HS-27A (cell line): ENCODE measurements at places on chromosomes 5 and 9.

- DNase-seq: no peak
These were observed 149.5 kb upstream of the LHFPL2 start for GRCh38 chr5:78797936-78798672.

- no peak for DNase-seq
These were observed 95.1 kb downstream of the TTC39B start for GRCh38 chr9:15211815-15212495.

DNA sequence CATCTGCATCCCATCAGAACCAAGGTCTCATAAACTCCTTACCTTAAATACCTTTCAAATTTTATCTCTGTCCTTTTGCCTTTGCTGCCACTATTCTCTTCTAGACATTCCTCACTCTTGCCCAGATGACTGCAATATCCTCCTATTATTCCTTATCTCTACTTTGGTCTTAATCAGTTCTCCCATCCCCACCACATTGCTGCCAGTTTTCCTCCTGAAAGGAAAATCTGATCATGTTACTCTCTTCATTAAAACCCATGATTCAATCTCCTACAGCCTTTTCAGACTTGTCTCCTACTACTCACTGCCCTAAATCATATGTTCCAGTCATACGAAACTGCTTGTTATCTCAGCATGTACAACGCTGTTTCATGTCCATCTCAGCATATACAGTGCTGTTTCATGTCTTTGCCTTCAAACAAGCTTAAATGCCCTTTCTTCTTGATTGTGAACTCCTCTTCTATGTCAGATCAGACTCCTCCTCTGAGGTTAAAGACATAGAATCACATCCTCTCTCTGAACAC is 152.6 kb upstream of the FST start:
- DNase-seq: no peak

DNA sequence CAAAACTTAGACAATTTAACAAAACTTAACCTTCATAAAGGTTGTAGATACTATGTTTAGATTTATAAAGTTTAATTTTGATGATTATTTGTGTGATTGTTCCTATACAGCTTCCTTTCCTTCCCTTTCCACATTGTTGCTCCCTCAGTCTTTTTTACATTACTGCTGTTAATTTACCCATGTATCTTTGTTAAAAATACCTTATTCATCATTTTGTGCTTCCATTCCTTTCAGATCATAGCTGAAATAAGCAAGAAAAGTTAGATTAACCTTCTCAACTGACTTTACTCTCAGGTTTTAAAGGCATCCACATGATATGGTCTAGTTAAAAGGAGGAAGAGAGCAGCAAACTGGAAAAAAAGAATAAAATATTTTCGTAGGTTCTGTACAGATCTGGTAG is 2.0 kb downstream of the SMAD5 start:
- DNase-seq: no peak

DNA sequence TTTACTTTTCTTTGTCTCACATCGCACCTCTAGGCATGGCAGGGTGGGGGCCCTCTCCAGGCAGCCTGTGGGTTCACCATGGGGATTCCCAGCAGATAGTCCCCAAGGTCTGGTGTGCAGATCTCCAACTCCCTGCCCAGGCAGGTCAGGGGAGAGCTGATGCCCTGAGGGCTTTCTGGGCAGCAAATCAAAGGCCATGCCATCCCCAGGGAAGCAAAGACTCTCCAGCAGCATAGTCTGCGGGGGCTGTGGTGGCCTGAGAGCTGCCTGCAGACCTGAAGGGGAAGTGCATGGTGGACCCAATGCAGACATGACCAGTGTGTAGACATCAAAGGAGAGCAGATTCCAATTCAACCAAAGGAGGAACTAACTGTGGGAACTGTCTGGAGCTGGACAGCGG is 7.7 kb downstream of the NEURL1B start:
- DNase-seq: no peak

DNA sequence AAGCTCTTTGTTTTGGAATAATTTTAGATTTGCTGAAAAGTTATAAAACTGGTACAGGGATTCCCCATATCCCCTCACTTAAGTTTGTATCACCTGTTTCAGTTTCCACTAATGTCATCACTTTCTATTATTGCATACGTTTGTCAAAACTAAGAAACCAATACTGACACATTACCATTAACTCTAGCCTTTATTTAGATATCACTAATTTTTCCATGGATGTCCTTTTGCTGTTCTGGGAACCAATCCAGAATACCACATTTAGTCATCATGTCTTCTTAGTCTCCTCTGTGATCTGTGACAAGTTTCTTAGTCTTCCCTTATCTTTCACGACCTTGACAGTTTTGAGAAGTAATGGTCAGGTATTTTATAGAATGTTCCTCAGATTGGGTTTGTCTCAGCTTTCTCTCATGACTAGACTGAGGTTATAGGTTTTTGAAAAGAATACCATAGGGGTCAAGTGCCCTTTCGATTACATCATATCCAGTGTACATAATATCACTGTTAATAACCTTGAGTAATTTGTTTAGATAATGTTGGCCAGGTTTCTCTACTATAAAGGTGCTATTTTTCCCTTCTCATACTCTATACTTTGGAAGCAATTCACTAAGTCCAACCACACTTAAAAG is 51.9 kb upstream of the NMUR2 start:
- no peak for DNase-seq

- DNase-seq: no peak
These were observed 80.3 kb upstream of the SLC30A5 start for GRCh38 chr5:69013481-69013880.

- no peak for DNase-seq
These were observed 7.4 kb downstream of the DMRTA1 start for GRCh38 chr9:22454016-22454415.

DNA sequence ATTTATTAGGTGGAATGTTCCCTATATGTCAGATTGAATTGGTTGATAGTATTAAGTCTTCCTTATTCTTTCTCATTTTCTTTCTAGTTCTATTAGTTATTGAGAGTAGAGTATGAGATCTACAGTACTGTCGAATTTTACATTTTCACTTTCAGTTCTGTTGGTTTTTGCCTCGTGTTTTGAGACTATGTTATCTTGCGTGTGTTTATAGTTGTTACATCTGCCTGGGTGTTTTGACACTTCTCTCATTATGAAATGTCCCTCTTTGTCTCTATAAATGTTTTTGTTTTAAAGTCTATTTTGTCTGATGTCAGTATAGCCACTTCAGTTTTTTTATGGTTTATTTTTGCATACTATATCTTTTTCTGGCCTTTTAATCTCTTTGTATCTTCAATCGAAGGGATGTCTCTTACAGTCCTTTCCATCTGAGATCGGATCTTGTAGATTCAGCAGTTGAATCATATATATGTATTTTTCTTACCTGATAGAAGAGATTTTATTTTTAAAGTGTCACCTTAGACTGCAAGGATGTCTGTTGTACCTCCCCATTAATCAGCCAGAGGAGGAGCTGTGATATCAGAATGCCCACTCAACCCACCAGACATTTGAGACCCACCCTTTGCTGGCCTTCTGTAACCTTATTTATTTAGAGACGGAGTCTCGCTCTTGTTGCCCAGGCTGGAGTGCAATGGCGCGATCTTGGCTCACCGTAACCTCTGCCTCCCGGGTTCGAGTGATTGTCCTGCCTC is 20.7 kb downstream of the EHMT1 start:
- no peak for DNase-seq

- no peak for DNase-seq
These were observed 18.6 kb upstream of the RECK start for GRCh38 chr9:36018129-36018528.

- DNase-seq: no peak
These were observed 154.2 kb downstream of the GAPVD1 start for GRCh38 chr9:125415583-125416460.

- DNase-seq: no peak
These were observed at the start of gene TNC for GRCh38 chr9:115117999-115118878. Gene TNC (minus strand): TSS chr9:115118157. CDS start chr9:115091018, 27,139 bp downstream.

DNA sequence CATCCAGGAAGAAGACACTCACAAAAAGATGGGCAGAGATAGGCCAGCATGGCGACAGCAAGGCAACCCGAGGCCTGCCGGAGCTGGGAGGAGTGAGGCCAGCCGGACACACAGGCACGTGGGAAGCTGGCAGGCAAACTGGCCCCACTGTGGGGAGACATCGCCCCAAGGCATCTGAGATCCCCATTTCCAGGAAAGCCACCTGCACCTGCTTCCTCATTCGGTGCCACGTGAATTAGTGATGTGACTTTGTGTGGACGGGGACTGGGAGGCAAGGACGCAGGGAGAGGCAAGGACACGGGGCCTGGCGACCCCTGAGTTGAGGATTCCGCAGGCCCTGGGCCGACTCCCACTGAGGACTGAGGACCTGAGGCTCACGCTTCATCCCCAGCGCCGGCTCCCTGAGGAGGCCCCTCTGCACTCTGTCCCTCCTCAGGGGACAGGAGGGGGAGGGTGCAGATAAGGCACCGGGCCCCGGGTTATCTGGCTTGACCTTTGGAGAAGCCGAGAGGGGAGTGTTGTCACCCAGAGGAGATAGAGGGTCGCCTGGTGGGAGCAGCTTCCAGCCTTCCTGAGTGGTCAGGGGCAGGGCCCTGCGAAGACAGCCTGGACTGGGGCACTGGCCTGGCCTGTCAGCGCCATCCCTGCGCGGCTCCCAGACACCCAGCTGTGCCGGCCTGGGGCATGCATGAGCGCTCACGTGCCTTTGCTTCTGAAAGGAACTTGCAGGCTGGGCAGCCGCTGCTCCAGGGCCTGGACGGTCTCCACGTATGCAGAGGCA is 39.7 kb downstream of the NDUFS6 start:
- no peak for DNase-seq

GRCh38 chr5:81417052-81417451 is 23.1 kb upstream of the ACOT12 start:
- DNase-seq: no peak

- DNase-seq: no peak
These were observed 114.4 kb downstream of the GADD45G start for GRCh38 chr9:89719202-89719601.

DNA sequence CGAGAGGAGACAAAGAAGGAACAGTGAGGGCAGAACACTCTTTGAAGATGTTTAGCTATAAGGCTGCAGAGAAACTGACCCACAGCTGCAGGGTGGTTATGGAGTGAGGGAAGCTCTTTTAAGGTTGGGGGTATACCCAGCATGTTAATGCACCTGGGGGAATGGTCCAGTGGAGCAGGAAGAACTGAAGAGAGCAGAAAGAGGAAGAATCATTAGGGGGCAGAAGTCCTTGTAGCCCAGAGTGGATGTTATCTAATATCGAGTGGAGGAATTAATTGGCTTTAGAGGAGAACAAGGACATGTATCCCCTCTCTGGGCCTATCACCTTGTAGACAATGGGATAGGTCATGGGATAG is 7.7 kb downstream of the IL4 start:
- DNase-seq: no peak

DNA sequence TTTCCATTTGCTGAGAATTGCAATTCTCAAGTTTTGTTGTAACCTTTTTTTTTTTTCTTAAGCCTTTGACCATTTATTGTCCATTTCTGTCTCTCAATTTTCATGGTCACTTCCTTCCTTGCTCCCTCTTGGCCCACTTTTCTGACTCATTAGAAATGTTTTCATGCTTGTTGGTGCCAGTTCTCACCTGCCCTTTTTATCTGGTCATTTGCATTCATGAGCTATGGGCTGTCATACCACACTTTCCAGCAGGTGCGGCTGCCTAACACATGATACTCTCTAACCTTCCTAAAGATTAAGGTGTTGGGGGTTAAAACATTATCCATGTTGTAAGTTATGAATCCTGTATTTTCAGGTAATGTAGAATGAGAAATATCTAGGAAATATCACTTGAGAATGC is 150.5 kb upstream of the TLX3 start:
- DNase-seq: no peak

- DNase-seq: no peak
These were observed 6.1 kb downstream of the NOTCH1 start for GRCh38 chr9:136539427-136540421.

DNA sequence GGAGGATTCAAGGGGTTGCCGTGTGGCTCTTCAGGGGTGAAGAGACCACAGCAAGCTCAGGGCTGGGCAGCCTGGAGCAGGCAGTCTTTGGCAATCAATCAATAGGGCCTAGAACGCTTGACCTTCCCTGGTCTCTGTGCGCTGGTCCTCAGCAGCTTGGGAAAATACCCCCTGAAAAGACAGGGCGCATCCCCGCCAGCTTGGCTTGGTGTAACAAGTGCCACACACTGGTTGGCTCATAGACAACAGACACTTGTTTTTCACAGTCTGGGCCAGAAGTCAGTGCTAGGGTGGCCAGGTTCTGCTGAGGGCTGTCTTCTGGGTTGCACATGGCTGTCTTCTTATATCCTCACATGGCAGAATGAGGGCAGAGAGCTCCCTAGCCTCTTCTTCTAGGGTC is 141.1 kb downstream of the HSD17B3 start:
- DNase-seq: no peak

DNA sequence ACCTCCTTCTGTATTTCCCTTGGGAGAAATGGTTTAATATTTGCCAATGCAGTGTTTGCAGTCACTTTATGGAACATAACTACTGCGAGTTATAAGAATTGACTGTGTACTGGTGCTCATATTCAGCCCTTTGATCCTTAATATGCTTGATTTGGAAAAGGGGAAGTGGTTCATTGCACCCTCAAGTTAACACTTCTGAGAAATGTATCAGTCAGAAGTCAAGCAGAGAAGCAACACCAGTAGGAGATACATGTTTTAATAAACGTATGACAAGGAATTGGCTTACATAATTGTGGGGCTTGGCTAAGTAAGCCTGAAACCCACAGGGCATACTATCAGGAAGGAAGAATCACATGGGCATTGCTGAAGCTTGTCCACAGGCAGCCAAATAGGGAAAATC is 131.0 kb upstream of the SPRY4 start:
- DNase-seq: no peak

DNA sequence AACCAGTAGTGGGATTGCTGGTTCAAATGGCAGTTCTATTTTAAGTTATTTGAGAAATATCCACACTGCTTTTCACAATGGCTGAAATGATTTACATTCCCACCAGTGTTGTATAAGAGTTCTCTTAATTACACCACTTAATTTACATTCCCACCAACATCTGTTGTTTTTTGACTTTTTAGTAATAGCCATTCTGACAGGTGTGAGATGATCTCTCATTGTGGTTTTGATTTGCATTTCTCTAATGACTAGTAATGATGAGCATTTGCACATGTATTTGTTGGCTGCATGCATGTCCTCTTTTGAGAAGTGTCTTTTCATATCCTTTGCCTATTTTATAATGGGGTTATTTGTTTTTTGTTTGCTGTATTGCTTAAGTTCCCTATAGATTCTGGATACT is 688.3 kb downstream of the PRR16 start:
- DNase-seq: no peak

- no peak for DNase-seq
These were observed 442.2 kb upstream of the GRAMD2B start for GRCh38 chr5:125981016-125981415.

- DNase-seq: no peak
These were observed 257.5 kb downstream of the NSG2 start for GRCh38 chr5:174303035-174303434.

- DNase-seq: no peak
These were observed 77.0 kb upstream of the RASA1 start for GRCh38 chr5:87190687-87191086.

GRCh38 chr9:98227883-98228282 is 27.6 kb downstream of the TBC1D2 start:
- DNase-seq: no peak

GRCh38 chr5:81162501-81162900 is 70.6 kb upstream of the CKMT2 start:
- DNase-seq: no peak

- no peak for DNase-seq
These were observed 9.1 kb upstream of the DNAJC25 start for GRCh38 chr9:111621895-111622480.

GRCh38 chr5:141734501-141735229 is 52.6 kb upstream of the ARAP3 start:
- peak; percentile 7 for DNase-seq

GRCh38 chr5:168931638-168932345 is 352.6 kb upstream of the PANK3 start:
- DNase-seq: no peak
